Stimulated activated CD8-positive, alpha-beta memory T cell treated with anti-CD3 and anti-CD28 coated beads, Interleukin-15, amount 100 ng/mL, for 4 hours (primary cell): ENCODE measurements at places on chromosomes 7 and 10.

- DNase-seq: no peak
Measured at GRCh38 chr10:4240608-4241197, 455.7 kb upstream of the KLF6 start.

DNA sequence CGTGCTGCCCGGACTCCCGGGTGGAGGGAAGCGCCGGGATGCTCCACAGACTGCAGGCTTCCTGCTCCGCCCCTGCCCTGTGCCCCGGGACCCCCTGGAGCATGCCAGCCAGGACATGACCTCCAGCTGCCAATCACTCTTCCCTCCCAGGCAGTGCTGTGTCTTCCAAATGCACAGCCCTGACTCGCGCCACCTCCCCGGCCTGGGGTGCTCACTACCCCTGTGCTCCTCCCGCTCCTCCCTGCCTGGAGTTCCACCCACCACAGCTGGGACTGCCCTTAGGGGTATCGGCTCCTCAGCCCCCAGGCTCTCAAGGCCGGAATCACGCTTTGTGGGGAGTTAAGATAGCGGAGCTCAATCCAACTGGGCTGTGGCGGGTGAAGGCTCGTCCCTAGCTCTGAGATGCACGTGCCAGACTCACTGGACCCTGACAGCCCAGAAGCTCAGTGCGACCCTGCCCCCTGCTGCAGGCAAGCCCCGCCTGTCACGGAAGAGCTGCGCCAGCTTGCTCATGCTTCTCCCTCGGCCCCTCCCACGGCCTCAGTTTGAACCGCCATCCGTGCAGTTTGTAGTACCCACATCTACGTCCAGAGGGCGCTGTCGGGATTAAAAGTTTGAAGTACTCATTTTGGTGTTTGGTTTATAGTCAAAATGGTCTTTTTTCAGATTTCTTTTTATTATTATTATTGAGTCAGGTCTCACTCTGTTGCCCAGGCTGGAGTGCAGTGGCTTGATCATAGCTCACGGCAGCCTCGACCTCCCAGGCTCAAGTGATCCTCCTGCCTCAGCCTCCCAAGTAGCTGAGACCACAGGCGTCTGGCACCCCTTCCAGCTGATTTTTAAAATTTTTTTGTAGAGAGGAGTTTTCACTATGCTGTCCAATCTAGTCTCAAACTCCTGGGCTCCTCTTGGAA, 142.5 kb upstream of the TCERG1L start:
- DNase-seq: no peak

- DNase-seq: no peak
Measured at GRCh38 chr7:155998328-155998691, 186.0 kb upstream of the SHH start.

DNA sequence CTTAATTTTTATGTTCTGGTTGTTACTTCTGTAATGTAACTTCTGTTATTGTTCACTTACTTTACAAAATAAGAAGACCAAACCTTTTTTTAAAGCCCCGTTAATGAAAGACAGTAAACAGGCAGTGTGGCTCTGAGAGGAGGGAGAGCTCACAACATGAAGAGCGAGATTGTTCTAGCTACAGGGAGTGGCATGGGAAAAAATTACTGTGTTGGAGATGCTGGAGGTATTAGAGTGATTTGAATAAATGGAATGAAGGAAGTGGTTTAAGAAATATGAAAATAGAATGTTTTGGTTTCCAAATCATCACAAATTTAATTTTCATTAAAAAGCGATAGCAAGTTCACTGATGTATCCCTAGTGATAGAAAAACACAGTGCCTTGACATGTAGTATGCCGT, 31.8 kb downstream of the REEP3 start:
- DNase-seq: no peak

GRCh38 chr10:7123774-7124173, 287.1 kb downstream of the SFMBT2 start:
- DNase-seq: no peak

DNA sequence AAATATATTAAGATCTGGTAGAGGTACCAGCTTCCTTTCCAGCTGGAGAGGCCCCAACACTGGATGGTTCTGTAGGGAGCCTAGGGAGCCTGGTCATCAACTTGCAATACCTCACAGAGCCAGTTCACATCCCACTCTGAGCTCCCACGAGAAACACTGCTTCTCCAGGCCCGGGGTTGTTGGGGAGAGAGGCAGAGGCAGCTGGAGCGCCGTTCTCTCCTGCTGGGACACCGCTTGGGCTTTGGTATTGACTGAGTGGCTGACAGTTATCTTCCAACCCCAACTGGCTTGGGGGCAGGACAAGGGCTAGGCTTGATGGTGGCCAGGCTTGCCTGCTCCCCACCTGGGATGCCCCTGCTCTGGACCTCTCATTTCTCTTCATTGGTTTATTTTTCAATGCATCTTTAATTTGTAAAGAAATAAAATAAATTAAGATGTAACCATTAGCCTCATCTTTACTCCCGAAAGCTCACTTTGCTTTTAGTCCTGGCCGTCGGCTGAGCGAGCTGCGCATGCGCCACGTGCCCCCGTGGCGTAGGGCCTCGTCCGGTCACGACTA, 10.0 kb upstream of the CHCHD1 start:
- peak; percentile 57 for DNase-seq

- no peak for DNase-seq
Measured at GRCh38 chr7:139708541-139708940, 69.3 kb downstream of the HIPK2 start.

DNA sequence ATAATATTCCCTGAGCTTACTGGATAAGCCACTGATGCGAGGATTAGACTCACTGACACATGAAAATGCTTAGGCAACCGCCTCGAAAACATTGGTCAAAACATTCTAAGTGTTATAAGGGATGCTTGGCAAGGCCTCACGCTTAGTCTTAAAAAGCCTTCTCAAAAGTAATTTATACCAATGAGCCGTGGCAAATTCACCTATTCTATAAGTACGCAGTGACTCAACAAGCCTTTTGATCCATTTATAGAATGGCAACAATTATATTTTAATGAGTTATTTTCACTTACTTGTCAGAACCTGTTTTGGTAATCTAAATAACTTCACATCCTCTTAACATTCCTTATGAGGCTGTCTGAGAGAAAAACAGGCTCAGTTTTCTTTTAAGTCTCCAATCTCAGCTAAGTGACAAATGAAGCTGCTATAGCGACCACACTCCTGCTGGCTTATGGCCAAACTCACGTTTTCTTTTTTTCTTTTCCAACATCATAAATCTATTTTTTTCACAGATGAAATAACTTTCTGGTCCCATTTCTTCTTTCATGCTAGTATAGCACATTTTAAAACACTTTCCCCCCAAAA, 121.2 kb upstream of the AFAP1L2 start:
- DNase-seq: no peak

DNA sequence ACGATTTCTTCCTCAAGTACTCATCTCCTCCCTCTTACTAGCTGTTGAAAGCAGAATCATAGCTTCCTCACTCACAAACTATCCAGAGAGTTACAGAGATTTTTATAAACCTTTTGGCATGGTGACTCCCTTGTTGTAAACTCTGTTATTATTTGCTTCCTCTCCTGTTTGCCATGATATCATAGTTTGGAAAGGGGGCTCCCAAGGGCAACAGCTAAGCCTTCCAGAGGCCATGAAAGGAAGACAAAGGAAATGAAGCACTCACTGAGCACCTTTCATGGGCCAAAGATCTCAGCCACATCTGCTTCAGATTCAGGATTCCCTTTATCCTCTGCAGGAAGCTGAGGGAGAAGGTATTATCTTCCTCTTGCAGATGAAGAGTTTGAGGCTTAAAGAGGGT, 484.6 kb downstream of the PLXNA4 start:
- DNase-seq: no peak

GRCh38 chr10:4121502-4122380, 336.7 kb upstream of the KLF6 start:
- no peak for DNase-seq

GRCh38 chr10:89655722-89656121, 10.7 kb upstream of the PANK1 start:
- no peak for DNase-seq
